ENCODE measurements at places on chromosomes 5 and 9.

DNA sequence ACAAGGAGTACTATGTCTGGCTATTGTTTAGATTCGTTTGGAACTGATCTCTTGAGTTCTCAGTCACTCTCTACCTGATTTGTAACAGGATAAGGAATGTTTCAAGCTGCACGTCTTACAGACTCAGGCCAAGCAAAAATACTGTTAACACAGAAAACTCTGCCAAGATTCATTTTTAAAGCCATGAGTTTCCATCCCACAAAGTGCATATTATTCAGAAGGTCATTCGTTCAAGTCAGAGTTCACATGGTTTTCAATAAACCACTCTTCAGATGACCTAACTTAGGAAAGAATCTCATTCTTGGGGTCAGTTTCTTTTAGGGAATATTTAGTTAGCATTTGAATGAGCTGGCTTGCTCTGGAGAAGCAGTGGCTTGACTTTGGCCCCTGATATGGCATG is 49.3 kb downstream of the F2R start:
- no peak for DNase-seq

- DNase-seq: no peak
Observed at GRCh38 chr9:32344551-32345182, 39.8 kb upstream of the ACO1 start.

DNA sequence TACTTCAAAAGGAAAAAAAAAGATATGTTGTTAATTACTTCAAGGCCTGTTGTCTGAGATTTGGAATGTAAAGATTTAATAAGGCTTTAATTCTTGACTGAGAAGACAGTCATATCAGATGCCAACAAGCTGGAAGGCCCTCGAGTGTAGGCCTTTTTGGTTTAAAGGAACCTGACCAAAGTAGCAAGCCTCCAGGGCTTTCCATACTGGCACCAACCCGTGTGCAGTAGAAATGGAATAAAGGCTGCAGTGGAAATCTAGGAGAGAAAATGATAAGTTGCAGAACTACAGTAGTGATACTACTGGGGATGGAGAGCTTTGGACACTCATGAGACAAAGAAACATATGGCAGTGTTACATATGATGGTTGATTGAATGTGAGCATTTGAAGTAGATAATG is 358.0 kb downstream of the TAF11L14 start:
- no peak for DNase-seq

DNA sequence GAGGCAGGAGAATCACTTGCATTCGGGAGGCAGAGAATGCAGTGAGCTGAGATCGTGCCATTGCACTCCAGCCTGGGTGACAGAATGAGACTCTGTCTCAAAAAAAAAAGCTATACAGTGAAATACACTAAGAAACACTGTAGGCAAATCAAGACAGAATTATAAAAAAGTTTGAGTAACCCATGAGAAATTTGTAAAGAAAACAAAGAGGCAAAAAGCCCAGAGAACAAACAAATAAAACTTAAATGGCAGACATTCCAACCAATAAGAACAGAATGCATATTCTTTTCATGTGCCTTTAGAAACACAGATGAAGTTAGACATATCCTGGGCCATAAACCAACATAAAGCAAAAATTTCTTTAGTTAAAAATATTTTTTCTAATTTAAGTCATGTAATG is 30.6 kb downstream of the ZNF169 start:
- no peak for DNase-seq

GRCh38 chr9:36424289-36425055 is 24.4 kb upstream of the RNF38 start:
- no peak for DNase-seq

- DNase-seq: no peak
Observed at GRCh38 chr5:880816-881550, 11.6 kb downstream of the BRD9 start.

DNA sequence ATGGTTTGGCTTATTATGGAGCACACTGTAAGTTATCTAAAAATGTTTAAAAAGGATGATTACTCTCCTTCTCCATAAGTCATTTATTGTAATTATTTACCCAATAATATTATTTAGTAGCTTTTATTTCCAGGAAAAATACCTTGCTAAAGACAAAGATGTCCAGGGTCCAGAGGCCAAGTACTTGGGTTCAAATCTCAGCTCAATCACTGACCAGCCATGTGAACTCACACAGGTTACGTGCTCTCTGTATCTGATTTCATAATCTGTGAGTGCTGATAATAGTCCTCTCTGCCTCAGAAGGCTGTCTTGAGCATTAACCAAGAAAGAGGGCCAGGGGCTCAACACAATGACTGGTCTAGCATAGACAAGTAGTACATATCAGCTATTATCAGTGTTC is 27.0 kb downstream of the ALDH1A1 start:
- DNase-seq: no peak

DNA sequence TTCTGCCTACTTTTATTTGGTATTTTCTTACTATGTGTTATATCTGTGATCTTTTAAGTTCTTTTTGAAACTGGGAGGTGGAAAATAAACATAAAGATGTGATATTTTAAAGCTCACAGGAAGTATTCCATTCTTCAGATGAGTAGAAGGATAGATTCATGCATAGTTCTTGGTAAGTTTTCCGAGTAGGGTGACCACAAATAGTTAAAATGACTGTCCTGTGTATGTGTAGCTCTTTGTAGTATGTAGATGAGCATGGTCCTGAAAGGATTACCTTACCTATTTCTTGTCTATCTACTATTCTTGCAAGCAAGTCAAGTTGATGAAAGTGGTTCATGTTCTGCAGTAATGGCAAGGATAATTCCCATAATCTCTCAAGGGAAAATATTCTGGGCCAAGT is 47.7 kb downstream of the SRFBP1 start:
- DNase-seq: no peak

GRCh38 chr5:64690417-64691151 is at the start of gene SHISAL2B:
Gene SHISAL2B (plus strand): TSS chr5:64690503. CDS start chr5:64690624, 121 bp downstream.
- DNase-seq: peak; percentile 67

GRCh38 chr5:157175071-157175612 is 5.5 kb upstream of the ITK start:
- no peak for DNase-seq

DNA sequence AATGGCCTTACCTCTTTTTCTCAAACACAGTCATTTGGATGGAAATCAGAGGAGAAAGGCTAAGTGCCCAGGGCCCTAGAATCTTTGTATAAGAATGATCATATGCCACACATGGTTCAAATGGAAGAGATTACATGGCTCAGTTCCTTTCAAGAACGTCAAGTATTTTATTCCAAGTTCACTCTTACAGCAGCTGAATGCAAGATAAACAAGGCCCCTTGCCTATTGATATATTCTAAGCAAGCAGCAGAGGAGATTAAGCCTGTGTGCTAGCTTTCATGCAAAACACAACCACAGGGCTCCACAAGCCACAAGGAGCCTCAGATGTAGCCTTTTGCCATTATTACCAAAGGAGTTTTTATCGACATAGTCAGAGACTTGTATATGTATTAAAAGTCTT is 55.3 kb upstream of the SLCO6A1 start:
- DNase-seq: no peak

DNA sequence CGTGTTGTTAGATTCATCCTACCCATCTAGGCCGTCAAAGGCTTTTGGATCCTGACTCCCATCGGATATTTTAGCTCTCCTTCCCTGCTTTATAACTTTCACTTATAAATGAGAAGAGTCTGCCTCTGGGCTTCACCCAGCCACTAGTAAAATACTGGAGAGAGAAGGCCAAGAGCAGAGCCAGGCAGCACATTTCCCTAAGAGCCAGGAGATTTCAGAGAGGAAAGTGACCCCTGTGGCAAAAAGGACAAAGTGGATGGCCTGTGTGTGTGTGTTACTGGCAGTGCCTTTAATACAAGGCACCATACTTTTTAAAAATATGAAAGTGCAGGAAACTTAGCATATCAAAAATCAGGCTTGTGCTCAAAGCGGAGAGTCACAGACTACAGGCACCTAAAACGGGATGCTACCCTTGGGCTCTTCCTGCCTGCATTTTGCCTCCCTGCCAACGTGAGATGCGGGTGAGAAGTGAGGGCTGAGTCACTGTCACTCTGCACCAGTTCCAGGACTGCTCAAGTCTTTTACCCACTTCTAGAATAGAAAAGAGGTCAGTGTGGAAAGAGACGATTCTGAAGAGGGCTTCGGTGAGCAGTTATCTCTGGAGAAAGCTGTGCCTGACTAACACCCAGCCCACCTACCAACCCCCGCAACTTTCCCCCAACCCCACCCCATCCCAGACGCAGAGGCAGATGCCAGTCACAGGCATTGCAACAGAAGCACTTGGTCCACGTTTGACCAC is 15.9 kb downstream of the NFIL3 start:
- no peak for DNase-seq

DNA sequence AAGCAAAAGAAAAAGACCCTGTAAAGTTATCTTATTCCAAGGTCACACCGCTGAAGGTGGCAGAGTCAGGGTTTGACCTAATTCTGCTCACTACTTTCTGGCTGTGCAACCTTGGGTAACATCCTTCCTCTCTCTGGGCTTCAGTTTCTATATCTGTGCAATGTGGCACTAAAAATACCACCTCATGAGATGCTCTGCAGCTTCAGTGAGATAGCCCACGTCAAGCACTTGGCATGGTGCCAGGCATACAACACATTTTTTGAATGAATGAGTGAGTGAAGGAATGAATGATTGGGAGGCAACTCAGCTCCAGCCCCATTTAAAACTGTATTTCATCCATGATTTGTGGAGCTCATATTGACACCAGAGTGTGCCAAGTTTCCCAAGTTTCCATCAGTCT is 62.3 kb downstream of the FOXI1 start:
- DNase-seq: no peak

DNA sequence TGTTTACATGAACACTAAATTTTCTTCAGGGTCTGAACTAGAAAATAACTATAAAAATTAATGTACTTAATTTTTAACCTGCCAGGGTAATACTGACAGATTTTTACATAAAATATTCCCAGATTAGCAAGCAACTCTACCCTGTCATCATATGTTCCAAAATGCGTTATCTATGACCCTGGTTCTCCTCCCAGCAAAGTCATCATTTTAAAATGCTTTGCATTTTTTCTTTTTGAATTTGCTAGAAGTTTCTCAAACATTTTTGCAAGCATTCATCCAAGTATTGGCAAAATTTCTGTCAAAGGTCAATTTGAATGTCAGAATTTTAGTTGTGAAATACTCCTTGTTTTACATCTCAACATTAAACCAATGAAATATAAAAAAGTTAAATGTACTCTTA is 144.5 kb upstream of the FTMT start:
- no peak for DNase-seq

- no peak for DNase-seq
Observed at GRCh38 chr9:89363311-89363670, 45.0 kb downstream of the SECISBP2 start.

DNA sequence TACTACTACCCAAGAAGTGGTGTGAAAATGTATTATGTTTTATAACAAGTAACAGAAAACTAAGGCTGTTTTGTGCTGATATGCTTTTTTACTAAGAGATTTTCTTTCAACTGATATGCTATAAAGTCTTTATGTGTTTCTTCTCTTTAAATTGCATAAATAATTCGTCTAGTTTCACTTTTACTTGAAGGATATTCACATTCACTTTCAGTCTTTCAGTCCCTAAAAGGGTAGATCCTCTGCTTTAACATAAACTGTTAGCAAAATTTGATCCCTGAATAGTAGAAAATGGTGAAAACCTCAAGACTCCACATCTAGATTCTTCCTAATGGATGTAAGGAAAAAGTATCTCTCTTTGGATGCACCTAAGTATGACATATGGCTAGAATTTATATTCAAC is 69.0 kb upstream of the FST start:
- DNase-seq: no peak

GRCh38 chr5:63959177-63959982 is 2.9 kb downstream of the HTR1A start:
- DNase-seq: peak; percentile 89

DNA sequence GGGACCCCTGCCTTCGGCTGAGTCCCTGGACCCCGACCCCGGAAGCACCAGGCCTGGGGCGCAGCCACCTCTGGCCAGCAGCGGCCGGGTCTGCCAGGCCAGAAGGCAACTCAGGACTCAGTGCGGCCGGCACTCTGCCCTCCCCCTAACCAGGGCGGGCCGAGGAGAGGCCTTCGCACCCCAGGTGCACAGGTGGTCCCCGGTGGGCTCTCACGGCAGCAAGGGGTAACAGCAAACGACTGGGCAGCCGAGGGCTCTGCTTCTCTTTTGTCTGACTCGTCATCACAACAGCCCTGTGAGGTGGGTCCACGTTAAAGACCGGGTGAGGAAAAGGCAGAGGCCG is 20.7 kb upstream of the NOTCH1 start:
- no peak for DNase-seq

DNA sequence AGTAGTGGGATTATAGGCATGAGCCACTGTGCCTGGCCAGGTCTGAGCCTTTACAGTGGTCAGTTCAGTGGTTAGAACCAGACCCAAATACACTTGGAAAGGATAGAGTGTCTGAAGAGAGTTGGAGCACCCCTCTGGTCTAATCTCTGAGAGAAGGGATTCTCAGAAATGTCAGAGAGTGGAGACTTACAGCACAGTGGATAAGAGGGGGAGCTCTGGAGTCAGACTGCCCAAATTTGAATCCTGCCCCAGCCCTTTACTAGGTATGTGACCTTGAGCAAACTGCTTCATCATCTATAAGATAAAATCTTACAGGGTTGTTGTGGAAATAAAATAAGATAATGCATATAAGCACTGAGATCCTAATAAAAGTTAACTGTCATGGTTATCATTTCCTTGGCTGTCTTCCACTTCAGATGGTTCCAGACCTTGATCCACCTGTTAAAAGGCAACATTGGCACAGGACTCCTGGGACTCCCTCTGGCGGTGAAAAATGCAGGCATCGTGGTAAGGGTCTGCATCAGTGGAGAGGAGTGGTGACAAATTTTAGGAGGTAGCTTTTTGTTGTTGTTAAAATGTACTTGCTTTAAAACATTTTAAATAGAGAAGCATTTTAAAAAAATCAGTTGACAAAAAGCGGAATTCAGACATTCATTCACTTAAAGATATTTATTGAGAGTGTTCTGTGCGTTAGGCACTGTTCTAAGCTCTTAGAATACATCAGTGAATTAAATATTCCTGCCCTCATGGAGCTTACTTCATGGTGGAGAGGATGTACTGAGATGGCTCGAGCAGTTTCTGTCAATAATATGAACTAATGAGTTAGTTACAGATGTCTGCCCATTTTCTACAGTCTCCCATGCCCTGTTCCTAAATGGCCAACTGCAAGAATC is 16.0 kb downstream of the SLC36A1 start:
- no peak for DNase-seq

GRCh38 chr9:25677301-25678146 is 720 bp downstream of the TUSC1 start:
- DNase-seq: peak; percentile 73

- no peak for DNase-seq
Observed at GRCh38 chr5:101278011-101278687, 375.1 kb upstream of the ST8SIA4 start.

- DNase-seq: peak; percentile 48
Observed at GRCh38 chr5:88948746-88949600, 66.0 kb upstream of the MEF2C start.

Measured in NCI-H524 (cell line).